ENCODE measurements at places on chromosomes 11 and 22.
A peak's percentile ranks its signal among the peaks of the same experiment; 100 is the strongest.

DNA sequence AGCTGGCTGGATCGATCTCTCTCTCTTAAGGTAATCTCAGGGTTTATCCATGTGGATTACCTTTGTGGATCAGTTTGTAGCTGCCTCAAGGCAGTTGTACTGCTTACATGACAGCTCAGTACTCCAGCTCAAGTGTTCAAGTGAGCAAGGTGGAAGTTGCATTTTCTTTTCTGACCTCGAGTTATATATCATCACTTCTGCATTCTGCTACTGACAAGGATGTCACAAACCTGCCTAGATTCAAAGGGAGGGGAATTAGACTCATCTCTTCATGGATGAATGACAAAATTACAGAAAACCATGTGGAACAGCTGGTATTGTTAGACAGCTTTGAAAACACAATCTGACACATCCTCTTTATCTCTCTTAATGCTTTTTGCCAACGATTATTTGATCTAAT is 6.1 kb upstream of the TCN2 start:
- no peak for DNase-seq

- DNase-seq, result no peak
Measured at GRCh38 chr11:64241491-64242374, 838 bp downstream of the FKBP2 start.

- DNase-seq, result peak; percentile 38
Measured at GRCh38 chr11:134045799-134046635, 22.9 kb upstream of the JAM3 start.

DNA sequence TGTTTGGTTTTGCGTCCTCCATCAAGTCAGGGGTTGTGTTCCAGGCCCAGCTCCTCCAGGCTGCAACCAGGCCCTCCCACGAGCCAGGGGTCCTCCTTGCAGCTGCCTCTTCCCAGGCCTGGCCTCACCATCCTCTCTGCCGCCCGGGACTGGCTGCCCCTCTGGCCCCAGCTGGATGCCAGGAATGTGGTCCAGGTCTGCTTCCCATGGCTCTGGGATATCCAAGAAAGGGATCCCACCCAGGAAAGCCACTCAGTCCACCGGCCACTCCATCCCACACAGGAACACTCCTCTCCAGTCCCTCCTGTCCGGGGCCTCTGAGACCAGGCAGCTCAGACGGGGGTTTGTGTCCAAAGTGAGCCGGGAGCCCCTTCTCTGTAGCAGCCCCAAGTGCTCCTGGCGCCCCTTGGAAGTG is 336.4 kb downstream of the BRD1 start:
- DNase-seq, result no peak

DNA sequence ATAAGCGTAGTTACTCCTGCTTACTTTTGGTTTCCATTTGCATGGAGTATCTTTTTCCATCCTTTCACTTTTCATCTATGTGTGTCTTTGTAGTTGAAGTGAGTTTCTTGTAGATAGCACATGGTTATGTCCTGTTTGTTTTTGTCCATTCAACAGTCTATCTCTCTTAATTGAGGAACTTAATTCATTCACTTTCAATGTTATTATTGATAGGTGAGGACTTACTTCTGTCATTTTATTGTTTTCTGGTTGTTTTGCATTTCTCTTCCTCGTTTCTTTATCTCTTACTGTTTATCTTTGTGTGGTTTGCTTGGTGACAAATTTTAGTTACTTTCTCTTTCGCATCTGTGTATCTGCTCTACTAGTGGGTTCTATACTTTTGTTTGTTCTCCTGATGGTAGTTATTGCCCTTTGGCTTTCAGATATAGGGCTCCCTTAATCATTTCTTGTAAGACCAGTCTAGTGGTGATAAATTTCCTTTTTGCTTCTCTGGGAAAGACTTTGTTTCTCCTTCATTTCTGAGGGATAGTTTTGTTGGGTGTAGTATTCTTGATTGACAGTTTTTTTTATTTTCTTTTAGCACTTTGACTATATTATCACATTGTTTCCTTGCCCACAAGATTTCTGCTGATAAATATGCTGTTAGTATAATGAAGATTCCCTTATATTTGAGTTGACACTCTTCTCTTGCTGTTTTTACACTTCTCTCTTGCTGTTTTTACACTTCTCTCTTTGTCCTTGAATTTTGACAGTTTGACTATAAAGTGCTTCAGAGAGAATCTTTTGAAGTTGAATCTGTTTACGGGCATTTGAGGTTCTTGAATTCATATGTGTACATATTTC is 9.0 kb upstream of the RAG1 start:
- no peak for DNase-seq

DNA sequence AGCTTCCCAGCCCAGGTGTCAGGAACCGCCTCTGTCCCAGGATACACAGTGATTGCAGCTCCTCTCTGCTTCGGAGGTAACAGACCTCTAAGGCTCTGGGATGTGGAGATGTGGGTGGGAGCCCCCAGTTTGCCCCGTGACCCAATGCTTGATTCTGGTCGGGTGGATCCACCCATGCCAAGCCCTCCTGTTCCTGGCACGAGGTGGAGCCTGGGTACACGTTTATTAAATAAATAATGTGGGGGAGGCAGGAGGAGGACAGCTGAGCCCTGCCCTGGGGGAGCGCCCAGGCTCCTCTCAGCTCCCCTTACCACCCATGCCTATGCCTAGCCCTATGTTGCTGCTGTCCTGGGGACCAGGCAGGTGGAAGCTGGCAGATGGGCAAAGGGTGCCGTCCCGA is 16.0 kb downstream of the ARHGEF17 start:
- DNase-seq, result no peak

- DNase-seq, result no peak
Measured at GRCh38 chr22:44249376-44250147, 63.2 kb downstream of the SHISAL1 start.

DNA sequence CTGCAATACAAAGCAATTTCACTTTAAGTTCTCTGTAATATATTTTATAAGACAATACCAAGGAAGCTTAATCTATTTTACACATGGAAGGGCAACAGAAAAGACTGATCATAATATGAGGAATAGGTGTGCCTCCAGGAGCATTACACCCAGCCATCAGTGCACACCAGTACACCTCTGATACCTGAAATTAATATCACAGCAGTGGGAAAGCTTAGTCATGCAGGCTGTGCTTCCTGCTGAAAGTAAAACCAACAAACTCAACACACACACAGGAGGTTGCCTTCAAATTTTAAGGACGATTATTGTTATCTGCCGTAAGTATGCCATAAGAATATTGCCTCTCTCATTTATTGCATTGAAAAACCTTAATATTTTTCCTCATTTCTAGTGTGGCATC is 1119.1 kb upstream of the TENM4 start:
- DNase-seq, result no peak

DNA sequence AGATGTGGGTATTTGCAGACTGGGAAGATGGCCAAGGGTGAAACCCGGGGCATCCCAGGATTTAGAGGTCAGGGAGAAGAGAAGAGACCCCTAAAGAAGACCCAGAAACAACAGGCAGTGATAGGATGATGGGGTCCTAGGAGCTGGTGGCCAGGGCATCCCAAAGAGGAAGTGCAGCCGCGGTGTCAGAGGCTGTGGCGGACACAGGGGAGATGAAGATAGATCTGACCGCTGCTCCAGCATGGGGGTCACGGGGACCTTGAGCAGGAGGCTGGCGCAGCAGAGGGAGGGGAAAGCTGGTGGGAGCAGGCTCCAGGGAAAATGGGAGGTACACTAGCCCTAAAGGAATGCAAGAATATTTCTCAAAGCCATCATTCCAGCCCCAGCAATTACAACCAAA is 47.3 kb downstream of the CTTN start:
- DNase-seq, result no peak

- DNase-seq, result peak; percentile 72
Measured at GRCh38 chr22:23110922-23111527, 30.8 kb downstream of the RSPH14 start.

DNA sequence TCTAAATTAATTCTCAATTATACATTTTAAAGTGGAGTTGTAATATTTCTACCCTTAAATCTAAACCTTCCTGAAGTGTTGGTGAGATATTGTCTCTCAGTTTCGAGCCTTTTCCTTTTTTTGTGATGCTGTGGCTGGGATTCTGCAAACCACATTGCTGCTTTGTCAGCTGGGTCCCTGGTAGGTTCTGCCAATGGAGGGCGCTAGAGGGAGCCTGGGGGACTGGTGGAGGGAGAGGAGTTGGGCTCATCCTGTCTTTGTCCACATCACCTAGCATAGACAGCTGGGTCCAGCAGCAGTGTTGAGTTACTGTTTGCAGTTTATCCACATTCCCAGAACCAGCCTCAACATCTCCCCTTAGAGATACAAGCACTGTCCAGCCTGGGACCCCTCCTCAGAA is 41.0 kb downstream of the TRAF6 start:
- DNase-seq, result no peak

GRCh38 chr22:31104869-31105268 is 2.5 kb downstream of the SELENOM start:
- no peak for DNase-seq

DNA sequence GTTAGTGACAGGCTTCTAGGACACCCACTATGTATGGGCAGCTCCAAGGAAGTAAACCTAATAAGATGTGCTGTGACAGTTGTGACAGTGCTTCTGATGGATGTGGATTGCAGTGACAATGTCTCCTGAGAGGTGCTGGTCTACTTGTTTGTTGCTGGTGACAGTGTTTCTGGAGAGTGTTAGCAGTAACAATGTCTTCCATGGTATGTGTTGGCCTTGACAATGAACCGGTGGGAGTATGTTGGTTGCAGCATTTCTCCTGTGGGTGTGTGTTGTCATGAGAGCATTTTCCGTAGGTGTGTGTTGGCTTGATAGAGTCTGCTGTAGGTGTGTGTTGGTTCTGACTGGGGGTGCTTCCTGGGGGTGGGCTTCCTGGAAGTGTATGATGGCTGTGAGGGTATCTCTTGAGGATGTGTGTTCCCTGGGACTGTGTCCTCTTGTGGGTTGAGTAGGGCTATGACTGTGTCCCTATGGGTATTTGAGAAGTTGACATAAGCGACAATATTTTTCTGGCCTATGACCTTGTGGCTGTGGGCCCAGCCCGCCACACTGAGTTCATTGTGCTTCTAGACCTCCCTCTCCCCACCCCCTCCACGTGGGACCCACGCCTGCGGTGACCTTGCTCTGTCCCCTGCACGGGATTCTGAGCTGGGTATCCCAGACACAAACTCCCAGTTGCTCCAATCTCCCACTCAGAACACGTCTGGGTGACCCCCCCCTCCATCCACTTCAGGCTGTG is 1.2 kb downstream of the DCHS1 start:
- no peak for DNase-seq

All from NCI-H2029 (cell line).